ENCODE measurements at places on chromosomes 4 and X.

- no peak for DNase-seq
Observed at GRCh38 chr4:122705009-122705408, 27.5 kb upstream of the BBS12 start.

- DNase-seq, result no peak
Observed at GRCh38 chr4:89468602-89469001, 161.0 kb upstream of the GPRIN3 start.

- DNase-seq, result no peak
Observed at GRCh38 chr4:3386526-3386925, 55.2 kb upstream of the HGFAC start.

DNA sequence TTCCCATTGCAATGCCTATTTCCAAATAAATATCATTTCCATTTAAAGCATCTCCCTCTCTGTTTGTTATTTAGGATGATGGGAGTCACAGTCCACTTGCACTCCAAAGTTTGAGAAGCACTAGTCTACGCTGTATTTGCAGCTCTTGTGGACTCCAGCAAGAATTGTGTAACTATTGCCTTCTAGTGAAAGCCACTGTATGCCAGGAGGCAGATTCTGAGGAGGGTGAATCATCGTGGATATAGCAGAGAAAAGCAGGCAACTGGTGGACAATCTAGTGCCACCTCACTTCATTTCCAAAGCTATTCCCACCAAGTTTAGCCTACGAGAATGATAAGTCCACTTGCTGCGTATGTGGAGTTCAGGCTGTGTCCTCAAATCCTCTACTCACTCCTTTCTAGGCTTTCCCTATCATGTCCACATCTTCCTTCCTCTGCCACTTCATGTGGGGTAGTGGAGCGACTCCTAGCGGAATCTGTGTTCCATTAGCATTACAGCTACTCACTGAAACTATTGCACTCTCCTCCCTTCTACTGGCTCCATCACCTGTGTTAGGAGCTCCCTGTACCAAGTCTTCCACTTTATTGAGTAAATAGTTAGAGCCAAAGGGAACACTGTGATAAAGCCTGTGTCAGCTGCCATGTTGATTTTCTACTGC, 501.8 kb upstream of the GALNT7 start:
- DNase-seq, result no peak

DNA sequence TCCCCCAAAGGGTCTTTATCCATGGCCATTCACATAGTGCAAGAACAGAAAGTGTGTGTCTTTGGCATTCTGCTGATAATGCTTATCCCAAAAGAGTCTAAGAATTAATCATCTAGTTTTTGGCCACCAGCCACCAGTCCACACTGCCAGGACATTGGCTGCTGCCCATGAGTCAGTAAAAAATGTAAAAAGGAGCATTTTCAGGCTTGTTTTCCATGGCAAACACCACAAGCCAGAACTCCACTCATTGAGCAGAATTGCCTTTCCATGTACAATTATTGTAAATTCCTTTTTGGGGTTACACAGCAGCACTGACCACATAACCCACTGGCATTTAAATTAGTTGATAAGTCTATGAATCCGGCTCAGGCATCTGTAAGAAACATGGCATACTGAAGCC, 89.2 kb upstream of the PRDX4 start:
- DNase-seq, result no peak

- DNase-seq, result no peak
Observed at GRCh38 chrX:37800717-37801116, 20.9 kb downstream of the CYBB start.

DNA sequence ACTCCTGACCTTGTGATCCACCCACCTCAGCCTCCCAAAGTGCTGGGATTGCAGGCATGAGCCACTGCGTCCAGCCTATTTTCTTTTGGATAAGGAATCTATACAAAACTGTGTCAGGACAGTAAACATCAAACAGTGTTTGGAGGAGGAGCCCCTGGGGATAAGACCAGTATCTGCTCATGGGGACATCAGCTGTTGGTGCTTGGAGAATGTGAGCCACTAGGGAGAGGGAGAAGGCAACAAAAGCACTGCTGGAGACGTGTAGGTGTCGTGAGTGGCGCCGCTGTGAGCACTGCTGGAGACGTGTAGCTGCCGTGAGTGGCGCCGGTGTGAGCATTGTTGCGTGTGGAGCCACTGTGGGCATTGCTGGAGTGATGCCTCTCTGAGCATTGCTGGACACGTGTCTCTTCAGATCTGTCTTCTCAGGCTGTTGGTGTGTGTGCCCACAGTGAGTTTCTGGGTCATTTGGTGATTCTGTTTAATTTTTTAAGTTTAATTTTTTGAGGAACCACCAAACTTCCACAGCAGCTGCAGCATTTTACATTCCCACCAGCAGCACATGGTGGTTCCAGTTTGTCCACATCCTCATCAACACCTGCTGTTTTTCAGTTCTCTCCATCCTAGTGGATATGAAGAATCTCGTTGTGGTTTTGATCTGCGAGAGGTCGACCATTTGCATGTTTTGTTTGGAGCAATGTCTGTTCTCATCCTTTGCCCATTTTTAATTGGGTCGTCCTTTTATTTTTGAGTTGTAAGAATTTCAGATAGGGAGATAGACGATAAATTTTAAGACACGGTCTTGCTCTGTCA, 19.0 kb downstream of the DGKQ start:
- DNase-seq, result no peak

- no peak for DNase-seq
Observed at GRCh38 chrX:21905313-21905712, 35.2 kb upstream of the SMS start.

DNA sequence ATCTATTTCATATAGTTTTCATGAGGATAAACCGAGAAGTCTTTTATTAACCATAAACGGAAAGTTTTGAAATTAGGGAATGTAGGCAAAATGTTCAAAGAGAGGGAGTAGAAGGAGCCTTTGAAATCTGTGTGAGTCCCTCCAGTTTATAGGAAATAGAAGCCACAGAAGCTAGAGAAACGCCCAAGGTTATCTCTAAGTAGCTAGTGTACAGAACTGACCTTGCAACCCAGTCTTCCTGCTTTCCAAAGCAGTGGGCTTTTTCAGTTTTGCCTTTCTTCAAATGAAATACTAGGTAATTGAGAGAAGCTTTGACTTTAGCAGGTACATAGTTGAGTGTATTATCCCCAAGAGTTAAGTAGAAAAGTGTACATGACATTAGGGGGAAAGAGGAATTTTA, 39.4 kb downstream of the STIM2 start:
- DNase-seq, result no peak

- DNase-seq, result no peak
Observed at GRCh38 chr4:76836860-76837562, 60.9 kb downstream of the SOWAHB start.

- DNase-seq, result no peak
Observed at GRCh38 chr4:3025881-3026280, 48.5 kb downstream of the HTT-AS start.

DNA sequence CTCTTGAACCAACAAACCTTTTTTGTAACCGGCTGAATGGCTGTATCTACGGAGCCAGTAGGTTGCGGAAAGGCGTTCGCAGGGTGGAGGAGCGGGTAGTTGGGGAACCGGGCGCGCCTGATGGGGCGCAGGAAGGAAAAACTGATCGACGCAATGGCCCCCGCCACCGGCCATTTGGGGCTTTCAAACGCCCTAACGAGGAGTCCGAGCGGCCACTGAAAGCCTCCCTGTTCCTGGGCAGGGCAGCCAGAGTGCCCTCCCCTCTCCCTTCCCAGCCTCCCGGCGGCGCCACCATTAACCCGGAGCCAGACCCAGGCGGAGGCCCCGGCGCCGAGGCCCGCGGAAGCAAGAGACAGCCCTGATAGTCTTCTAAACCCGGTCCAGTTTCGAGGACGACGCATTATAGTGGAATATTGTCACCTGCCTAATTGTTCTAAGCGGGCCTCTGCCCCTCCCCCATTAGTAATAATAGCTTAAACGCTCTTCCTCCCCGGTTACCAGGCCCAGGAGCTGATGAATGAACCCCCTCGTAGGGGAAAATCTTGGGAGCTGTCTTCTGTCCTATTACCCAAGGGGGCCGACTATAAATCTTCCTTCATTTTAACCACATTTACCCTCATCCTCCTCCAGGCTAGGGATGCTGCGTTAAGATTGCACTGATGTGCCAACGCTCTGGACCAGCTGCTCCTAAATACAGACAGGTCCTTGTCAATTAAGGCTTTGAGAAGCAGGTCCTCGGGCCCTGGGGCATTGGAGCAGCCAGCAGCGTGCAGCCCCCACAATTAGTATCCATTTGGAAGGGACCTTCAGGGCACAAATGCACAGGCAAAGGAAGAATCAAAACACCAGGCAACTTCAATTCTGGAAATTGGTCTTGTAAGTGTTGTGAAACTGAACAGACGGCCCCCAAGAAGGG, 61.6 kb upstream of the TMEM33 start:
- DNase-seq, result no peak

DNA sequence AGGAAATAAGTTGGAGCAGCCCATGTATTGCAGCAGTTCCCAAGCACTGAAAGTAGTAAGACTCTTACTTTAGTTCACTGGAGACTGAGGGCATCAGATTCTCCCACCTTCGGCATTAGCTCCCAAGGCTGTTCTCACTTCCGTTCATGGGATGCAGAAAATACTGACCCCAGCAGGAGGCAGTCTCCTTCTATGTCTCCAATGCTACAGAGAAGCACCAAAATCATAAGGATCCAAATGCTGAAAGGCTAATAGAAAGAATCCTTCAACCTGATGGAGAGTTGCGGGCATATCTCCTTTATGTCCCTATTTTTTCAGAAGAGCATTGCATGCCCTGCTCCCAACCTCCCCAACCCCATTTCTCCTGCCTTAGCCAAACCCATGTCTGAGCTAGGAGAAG, 32.4 kb downstream of the ADH7 start:
- no peak for DNase-seq

- no peak for DNase-seq
Observed at GRCh38 chr4:149952101-149952500, 126.1 kb upstream of the DCLK2 start.

DNA sequence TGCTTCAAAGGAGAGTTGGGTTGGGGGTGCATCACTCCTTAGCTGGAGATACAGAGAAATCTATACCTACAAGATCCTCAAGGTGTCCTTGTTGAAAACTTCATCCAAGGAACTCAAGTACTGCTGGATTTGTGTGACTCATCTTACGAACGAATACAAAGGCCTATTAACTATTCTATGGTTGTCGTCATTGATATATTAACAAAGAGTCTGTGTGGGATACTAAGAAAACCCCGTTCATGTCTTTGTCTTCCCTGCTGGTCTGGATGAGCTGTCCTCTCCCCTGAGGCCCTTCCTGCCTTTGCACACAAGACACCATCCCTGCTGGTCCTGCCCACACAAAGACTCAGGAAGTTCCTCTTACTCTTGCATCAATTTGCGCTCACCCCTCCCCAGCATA, 54.9 kb upstream of the IRF2 start:
- DNase-seq, result no peak

GRCh38 chrX:111886678-111887077, 10.7 kb downstream of the TRPC5OS start:
- no peak for DNase-seq

DNA sequence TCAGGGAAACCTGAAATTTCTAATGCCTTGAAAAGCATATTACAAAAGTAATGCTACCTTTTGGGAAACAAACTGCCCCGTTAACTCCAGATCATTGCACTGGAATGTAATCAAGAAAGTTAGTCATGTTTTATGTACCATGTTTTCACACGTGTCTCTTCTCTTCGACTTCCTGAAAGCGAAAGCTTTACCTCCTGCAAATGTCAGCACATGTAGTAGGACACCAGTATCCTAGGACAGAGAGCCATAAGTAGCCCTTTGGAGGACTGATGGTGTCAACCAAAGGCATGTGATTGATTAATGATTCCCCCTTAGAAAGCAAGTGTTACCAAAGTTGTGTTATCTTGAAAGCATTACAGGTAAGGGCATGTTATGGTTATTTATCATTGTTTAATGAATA, 8.8 kb upstream of the MND1 start:
- DNase-seq, result no peak

- DNase-seq, result no peak
Observed at GRCh38 chr4:98300706-98301105, 39.5 kb downstream of the RAP1GDS1 start.

DNA sequence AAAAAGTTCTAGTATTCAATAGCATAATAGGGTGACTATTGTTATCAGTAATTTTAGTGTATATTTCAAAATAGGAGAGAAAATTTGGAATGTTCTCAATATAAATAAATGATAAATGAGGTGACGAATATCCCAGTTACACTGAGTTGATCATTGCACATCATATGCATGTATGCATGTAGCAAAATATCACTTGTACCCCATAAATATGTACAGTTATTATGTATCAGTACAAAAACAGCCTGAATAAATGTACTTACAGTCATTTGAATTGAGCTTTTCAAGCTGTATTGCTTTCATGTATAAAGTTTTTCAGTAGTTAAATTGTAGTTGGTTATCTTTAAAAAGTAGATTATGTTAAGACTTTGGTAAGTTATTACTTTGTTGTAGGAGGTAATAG, 12.6 kb downstream of the CISD2 start:
- no peak for DNase-seq

GRCh38 chr4:13521047-13521446, 23.3 kb downstream of the NKX3-2 start:
- DNase-seq, result no peak

DNA sequence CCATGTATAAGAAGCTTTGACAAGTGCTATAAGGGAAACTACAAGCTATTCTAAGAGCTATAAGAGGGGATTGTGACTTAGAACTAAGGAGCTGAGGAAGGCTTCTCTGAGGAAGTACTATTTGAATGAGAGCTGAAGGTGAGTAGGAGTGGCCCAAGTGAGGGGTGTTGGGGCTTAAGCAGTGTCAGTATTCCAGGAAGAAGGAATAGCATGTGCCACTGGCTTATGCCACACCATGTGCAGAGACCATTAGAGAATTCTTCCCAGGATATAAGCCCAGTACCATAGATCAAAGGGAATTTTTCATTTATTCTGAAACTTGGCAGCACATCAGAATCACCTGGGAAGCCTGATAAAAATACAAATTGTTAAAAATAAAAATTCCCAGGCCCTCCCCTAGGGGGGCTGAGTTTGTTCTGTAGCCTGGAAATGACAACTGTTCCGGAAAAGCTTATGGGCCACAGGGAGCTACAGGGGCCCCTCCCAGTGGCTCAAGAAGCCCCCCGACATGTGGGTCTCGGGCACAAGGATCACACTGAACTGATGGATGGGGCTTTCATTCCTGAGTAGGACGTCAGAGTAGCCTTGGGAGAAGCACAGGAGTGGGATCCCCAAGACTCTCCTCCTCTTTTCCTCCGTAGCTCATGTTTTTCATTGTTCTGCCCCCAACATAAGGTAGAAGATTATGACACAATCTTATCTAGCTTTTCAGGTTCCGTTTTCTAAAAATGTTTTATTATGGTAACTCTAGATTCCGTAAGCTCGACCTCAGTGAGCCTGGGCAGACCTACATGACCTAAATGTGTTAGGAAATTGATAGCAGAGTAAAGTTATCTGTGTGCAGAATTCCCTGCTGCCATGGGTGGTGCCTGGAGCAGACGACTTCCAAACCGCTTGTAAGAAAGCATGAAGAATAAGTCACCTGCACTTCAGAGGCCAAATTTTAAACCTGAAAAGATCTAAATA, 119.3 kb downstream of the AFF1 start:
- no peak for DNase-seq

- DNase-seq, result no peak
Observed at GRCh38 chrX:123993904-123994635, 32.6 kb downstream of the STAG2 start.
